ENCODE measurements at places on chromosomes 11 and 22. TPM values are rescaled to one million over a fixed set of nuclear protein-coding genes. Genes with fewer than 3 reads are reported as not detected.

GRCh38 chr22:50498322-50498890 is 9.1 kb downstream of the LMF2 start:
- peak; percentile 85 for DNase-seq

- no peak for DNase-seq
These were observed 415.9 kb downstream of the TBC1D22A start for GRCh38 chr22:47178339-47178738.

- no peak for DNase-seq
These were observed 655.5 kb downstream of the KCNA4 start for GRCh38 chr11:29361369-29361768.

DNA sequence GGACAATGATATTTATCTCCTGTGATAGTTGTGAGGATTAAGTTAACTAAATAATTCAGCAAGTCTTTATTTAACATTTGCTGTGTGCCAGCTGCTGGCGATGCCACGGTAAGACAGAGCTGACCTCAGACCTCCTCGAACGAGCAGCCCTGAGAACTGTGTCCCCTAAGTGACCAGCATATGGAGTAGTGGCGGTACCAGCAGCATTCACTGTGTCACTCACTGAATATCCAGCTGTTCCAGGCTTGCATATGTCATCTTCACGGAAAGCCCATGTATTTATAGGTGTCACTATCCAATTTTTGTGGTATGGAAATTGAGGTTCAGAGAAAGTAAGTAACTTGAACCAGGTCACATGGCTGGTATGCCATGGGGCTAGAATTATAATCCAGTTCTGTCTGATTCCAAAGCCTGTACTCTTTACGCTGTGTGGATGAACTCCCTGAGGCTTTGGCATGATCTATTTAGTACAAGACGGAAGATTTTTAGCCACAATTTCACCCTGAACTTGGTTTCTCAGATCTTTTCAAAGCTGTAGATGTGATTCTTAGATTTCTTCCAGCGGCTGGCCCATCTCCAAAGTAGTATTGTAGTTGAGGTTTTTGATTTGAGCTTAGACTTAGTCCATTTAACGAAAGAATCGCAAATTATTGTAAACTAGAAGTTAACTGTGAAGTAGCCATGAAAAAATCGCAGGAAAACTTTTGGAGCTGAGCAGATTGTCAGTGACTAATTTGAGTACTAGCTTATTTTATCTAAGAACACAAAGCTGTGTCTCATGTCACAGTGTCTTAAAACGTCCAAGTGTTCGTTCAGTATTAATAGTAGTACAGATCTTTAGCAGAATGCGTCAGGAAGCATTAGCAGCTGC is 49.4 kb upstream of the MYO18B start:
- no peak for DNase-seq

GRCh38 chr22:19579115-19579811 is 55.1 kb upstream of the CLDN5 start:
- no peak for DNase-seq

- DNase-seq: no peak
These were observed 463.6 kb downstream of the TBC1D22A start for GRCh38 chr22:47225931-47226633.

DNA sequence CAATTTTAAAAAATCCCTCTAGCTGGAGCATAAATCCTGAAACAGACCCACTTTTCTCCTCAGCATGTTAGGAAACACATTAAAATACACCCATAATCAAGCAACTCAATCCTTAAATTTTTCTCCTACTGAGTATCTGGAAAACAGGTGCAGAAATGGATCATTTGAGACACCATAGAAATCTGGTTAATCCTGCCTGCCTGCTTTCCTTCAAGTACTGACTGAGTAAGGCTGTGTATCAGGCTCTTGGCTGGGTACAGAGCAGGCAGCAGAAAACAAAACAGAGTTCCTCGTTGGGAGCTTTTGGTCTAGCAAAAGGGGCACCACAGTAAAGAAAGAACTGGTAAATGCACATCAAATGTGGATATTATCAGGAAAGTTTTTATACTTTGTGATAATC is 1.9 kb downstream of the KCNQ1OT1 start:
- no peak for DNase-seq

DNA sequence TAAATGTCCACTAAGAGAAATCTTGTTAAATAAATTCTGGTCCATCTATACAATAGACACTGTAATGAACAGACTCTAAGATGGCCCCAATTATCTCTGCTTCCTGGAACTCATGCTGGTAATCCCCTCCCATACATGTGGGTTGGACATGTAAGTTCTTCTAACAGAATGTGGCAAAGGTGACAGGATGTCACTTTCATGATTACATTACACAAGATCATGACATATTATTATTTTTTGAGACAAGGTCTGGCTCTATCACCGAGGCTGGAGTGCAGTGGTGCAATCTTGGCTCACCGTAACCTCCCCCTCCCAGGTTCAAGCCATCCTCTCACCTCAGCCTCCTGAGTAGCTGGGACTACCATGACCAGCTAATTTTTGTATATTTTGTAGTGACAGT is 14.6 kb upstream of the NDUFC2 start:
- DNase-seq: no peak

- peak; percentile 80 for DNase-seq
These were observed 1.9 kb downstream of the NLRP6 start for GRCh38 chr11:279966-280705.

DNA sequence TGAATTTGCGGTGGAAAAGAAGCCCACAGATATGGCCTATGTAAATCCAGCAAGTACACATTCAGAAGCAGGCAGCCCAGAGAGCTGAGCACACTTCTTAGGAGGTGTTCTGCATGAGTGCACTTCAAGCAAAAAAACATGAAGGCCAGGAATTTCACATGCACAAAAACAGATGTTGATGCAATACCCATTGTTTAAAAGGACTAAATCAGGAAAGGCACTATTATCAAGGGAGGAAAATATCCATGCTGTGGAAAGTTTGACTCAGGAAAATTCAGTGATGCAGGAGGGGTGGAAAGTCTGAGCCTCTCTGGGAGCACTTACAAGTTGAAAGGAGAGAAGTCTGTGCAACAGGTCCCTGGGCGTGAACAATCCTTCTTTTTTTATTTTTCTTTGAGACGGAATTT is 15.8 kb upstream of the CARS1 start:
- no peak for DNase-seq

- no peak for DNase-seq
These were observed 137.6 kb downstream of the SNX19 start for GRCh38 chr11:130778705-130779104.

DNA sequence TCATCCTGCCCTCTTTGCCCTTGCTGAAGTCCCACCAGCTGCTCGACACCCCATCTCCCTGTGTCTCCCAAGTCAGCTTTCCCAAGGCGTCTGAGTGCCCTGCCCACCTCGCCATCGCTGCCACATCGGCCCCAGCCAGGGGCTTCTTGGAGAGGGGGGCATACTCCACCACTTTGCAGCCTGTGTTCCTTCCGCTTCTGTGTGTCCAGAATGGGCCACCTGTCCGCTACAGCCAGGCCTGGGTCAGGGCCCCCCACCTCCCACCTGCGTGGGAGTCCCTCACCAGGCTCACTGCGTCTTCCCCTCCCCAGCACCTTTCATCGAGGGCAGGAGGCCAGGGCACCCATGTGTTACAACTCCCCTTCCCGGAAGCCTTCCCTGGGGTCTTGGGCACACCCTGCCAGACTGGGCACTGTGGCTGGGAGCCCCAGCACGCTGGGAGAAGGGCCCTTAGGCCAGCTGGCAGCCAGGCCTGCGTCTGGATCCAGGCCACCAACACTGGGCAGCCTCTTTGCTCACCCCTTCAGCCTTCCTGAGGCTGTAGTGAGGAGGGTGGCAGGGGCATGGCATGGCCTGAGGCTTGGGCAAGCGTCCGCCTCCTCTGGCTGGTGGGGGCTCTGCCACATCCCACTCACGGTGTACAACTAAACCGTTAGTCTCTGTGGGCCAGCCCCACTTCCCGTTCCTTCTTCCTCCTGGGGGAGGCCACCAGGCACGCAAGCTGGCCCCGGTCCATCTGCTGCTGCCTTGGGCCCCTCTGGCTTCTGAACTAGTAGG is 13.4 kb downstream of the CPT1A start:
- DNase-seq: peak; percentile 30

DNA sequence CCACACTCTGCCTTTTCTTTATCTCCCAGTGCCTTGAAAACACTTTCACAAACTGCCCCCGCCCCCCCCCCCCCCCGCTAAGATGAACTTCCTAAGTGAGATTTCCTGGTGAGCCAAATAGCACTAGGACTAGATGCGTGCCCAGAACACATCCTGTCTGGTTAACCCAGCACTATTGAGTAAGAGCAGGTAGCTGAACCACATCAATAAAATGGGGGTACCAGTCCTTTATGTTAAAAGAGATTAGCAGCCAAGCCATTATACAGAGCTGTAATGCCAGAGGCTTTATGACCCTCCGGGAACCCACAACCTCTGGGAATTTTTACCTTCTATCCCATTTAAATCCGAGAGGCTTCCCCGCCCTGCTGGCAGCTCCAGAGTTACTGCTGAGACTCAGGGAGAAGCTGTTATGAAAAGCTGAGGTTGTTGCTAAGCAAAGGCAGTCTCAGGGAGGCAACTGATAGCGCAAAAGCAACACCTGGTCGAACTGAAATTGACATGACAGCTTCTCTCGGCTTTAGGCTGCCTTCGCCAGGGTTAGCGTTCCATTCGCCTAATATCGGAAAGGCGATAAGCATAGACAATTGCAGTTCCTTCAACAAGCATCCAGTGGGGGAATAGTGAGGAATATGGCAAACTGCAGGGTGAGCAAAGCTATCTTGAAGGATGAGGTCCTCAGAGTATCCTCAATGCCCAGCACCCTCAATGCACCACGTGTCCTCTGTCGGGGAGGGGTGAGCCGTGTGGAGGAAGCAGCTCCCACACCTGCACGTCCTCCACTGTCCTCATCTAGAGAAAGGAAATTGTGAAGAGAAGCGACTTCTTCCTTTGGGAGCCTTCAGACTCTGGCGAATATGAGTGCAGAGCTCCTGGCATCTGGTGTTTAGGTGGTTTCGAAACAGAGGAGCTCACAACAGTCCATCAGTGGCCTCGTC is 977.0 kb downstream of the NTM start:
- no peak for DNase-seq

GRCh38 chr22:32378707-32379272 is 21.1 kb downstream of the RFPL3 start:
- DNase-seq: peak; percentile 14

GRCh38 chr22:28792491-28793383 is 7.6 kb downstream of the XBP1 start:
- peak; percentile 63 for DNase-seq

DNA sequence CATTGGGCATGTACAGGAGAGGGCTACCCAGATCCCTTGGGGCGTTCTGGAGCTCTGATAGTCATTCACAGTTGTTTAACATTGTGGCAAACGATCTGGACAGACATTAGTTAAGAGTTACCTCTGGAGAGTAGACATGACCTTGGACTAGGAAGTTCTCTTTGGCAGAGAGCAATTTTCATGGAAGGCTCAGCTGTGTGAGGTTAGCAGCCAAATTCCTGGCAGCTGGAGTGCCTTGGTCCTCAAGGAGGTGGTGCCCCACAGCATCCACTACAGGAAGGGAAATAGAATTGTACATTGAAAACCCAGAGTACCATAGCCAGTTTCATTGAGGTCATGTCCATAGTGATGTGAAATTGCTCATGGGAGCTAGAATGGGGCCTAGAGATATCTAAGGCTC is 82.8 kb downstream of the BLID start:
- no peak for DNase-seq

DNA sequence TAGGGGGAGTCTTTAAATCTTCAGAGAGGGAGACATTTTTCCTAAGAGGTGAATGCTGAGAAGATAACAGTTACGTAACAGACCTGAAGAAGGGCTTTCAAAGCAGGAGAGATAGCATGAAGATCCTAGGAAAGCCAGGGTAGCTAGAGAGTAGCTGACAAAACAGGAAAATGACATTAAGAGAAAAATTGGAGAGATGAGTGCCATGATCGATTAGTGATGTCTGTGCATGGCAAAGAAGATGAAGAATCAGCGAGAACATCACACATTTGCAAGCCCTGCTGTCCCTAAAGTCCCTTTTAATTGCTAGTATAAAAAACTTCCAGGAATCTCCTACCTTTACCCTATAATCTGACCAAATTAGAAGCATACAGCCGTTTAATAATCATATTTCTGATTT is 116.9 kb upstream of the PAX6 start:
- no peak for DNase-seq

DNA sequence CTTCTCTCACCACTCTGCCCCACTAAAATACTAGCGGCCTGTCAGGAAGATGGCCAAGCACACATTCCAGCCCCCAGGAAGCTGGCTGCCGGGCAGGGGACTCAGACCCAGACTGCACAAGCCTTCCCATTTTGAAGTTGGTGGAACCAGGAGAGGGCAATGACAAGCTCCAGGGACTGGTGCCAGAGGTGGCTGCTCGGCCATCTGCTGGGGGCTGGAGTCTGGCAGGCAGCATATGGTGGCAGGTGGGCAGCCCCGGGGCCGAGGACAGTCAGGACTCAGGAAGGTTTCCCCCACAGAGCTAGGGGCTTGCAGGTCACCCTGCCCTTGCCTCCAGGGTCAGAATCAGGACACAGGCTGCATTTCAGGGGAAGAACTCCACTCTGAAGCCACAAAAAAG is 22.6 kb downstream of the KCNJ5 start:
- no peak for DNase-seq

DNA sequence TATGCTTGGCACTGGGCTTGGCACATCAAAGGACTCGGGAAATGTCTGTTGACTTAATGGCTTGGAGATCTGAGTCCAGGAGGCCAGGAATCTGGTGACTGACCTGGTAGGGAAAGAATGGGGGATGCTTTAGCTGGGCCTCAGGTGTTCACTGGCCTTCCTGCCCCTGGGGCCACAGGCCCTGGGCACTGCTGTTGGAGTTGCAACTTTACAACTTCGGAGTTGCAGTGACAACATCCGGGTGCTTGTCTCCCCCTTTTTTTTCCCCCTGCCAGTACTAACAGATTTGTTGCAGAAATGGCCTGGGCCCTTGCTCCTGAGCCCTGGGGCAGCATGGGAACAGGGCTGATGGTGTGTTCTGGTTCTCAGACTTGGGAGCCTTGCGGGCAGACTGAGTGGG is 23.8 kb downstream of the OSBP2 start:
- no peak for DNase-seq

GRCh38 chr11:120031612-120032600 is 106.0 kb downstream of the TRIM29 start:
- no peak for DNase-seq

- DNase-seq: no peak
These were observed 8.8 kb downstream of the RTN4R start for GRCh38 chr22:20259327-20259688.

- DNase-seq: no peak
These were observed 84.6 kb upstream of the PHOX2A start for GRCh38 chr11:72328366-72329224.

- DNase-seq: no peak
These were observed 1471.1 kb downstream of the TBC1D22A start for GRCh38 chr22:48233586-48233985.

GRCh38 chr11:76785513-76785912 is 2.4 kb downstream of the TSKU start:
- no peak for DNase-seq

GRCh38 chr22:37636186-37636948 is 3.1 kb upstream of the SH3BP1 start:
- no peak for DNase-seq

Gene CTSF
- 61.3 TPM for total RNA-seq

Gene MMP13
- total RNA-seq: not detected

Gene IL10RA
- 10.2 TPM for total RNA-seq

Gene WNT7B
- total RNA-seq: not detected

Gene LRP4
- 20.4 TPM for total RNA-seq

Gene NPTXR
- total RNA-seq: 6.0 TPM

Gene ACRV1
- not detected for total RNA-seq

Gene OR51I1
- not detected for total RNA-seq

Gene CYB5R2
- total RNA-seq: 1.3 TPM

Gene OR8K3
- not detected for total RNA-seq
